ENCODE measurements at places on chromosomes 5 and 9.

- DNase-seq: no peak
These were observed 95.9 kb downstream of the CDH9 start for GRCh38 chr5:26942481-26942880.

GRCh38 chr5:139565411-139566305 is 4.5 kb downstream of the UBE2D2 start:
- DNase-seq: no peak

DNA sequence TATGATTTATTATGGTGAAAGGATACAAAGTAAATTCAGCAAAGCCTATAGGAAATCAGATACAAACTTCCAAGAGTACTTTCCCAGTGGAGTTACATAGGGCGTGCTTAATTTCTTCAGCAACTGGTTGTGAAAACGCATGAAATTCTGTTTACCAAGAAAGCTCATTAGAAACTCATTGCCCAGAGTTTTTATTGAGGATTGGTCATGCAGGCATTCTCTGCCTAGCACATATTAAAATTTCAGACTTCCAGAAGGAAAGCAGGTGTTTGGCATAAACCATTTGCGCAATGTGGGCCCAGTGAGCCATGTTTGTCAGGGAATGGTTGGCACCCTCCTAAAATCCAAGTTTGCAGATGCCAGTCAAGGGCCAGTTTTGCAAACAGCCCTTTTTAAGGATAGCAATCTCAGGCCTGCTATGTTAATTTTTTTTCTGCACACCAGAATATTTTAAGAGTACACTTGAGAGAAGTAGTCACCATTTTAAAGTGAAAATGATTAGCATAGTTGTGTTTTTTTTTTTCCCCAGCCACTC is 311.1 kb upstream of the CHD1 start:
- DNase-seq: no peak

GRCh38 chr5:114561415-114561814 is 199.5 kb downstream of the KCNN2 start:
- DNase-seq: no peak

DNA sequence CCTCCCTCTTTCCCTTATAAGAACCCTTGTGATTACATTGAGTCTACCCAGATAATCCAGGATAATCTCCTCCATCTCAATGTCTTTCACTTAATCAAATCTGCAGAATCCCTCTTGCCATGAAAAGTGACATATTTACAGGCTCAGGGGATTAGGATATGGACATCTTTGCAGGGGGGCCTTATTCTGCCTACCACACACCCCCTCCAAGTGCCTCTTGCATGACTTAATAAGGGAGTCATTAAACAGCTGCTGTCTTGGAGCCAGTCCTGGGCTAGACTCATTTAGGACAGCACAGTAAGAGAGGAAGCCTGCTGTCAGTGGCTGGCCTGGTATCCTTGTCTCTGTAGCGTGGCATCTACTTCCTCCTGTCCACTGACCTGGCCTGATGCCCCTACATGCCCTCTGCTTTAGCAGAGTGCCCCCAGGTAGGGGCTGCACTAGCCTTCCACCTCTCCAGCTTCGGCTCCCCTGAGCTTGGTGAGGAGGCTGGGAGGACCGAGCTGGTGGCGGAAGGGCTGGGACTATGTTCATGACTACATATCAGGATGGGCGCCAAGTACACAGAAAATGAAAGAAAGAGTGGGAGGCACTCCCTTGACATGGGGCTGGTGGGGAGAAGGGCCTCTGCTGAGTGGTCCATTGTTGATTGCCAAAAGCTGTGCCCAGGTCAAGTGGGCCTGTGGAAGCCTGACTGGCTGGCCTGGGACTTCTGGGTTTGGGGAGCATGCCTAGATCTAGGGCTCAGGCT is 17.2 kb downstream of the ENHO start:
- DNase-seq: no peak

DNA sequence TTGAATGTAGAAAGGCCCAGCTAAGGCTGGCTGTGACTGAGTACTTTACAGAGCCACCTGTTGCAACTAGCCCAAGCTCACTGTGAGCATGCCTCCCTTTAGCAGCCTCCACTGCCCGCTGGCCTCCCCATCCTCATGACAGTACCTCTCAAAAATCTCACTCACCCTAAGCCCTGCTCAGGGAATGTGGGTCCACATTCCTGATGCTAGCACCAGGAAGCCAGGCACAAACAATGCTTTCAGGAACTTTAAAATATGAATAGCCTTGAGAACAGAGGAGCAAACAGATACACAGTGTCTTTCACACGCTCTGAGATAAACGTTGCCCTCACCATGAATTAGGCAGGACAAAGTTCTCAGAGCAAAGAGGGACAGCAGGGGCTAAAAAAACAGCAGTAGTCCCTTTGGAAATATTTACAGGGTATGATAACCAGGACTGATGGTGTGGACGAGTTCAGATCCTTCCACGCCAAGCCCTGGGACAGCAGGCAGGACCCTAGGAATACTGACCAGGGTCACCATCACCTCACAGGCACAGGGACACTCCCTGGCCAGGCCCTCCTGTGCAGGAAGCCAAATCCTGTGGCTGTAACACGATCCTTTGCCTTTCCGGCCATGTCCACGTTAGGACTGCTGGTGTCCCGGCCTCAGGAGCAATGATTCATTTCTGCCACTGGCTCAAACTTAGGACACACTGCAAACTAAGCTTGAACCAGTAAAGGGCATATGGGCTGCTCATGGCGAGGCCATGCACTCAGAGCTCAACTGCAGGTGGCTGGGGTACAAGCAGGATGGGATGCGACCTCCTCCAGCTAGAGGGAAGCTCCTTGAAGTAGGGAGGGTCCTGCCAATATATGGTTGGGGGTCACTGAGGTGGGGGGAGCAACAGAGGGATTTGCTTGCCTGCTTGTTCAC is 9.6 kb downstream of the ACSL6 start:
- DNase-seq: no peak

DNA sequence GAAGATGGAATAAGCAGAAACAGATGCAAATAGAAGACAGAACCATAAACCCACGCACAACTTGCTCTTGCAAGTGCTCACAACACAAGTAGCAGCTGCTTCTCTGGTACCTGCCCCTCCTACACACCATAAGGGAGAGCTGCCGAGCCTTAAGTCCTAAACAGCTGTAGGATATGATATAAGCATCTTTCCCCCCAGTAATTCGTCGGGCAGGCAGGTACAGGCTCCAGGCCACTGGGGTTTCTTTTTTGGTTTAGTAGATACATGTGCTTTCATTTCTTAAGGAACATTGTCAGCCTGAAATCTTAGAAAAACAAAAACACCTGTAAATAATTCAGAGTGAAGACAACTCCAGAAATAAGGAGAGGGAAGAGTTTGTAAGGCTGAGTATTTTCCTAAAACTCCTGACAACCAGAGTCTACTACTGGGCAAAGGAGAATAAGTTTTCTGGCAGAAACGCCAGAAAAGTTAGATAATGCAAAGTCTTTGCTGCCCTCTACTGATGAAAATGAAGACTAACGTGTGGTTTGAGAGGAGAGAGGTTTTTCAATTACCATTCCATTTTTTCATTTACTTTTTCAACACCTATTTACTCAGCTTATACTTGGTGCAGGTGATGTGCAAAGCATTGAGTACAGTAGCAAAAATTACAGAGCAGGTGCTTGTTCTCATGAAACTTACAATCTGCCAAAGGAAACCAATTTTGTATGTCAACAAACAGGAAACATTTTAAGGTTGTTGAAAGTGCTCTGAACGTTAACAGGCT is 20.1 kb upstream of the TCERG1 start:
- DNase-seq: no peak

GRCh38 chr5:127216898-127217675 is 73.5 kb upstream of the MEGF10 start:
- no peak for DNase-seq

- DNase-seq: no peak
These were observed 46.6 kb upstream of the GABRP start for GRCh38 chr5:170736966-170737365.

DNA sequence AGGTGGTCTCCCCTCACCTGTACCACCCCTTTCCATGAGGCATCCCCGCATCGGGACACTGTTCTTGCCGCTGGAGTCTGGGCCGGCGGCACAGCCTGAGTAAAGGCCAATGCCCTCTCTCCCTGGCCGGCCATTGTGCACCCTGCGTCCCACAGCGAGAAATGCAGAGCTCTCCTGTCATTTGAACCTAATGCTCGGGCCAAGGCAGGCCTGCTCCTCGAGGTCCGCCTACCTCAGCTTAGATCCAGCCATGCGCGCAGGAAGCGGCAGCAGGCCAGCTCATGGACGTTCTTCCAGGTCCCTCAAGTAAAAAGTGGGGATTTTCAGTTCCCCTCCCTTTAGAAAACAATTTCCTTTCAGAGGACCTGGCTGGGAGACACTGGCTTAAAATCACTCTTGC is 135.0 kb downstream of the HSD17B3 start:
- DNase-seq: no peak

- no peak for DNase-seq
These were observed 29.8 kb downstream of the ANKS6 start for GRCh38 chr9:98766586-98766985.

GRCh38 chr9:32706004-32706724 is 70.7 kb upstream of the TAF1L start:
- no peak for DNase-seq

DNA sequence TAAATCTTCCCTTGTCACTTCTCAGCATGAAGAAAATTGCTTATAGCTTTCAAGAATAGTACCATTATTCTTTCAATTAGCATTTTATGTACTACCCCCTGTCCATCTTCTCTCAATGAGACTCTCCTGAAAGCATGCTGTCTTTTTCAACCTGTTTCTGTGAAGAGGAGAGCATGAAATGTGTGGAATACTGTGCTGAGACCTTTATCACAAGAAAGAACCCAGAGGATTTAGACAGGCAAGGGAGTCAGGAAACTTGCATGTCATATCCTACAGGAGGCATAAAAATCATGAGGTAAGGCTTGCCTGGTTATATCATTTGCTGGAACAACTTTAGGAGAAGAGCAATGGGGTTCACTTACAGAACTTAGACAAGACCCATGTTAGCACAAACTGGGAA is 56.7 kb upstream of the LPAR1 start:
- no peak for DNase-seq

- no peak for DNase-seq
These were observed 65.2 kb downstream of the PPARGC1B start for GRCh38 chr5:149795360-149795759.

GRCh38 chr5:150167908-150168307 is 1.3 kb downstream of the CDX1 start:
- DNase-seq: no peak

- no peak for DNase-seq
These were observed 10.4 kb downstream of the SNX2 start for GRCh38 chr5:122785294-122785693.

DNA sequence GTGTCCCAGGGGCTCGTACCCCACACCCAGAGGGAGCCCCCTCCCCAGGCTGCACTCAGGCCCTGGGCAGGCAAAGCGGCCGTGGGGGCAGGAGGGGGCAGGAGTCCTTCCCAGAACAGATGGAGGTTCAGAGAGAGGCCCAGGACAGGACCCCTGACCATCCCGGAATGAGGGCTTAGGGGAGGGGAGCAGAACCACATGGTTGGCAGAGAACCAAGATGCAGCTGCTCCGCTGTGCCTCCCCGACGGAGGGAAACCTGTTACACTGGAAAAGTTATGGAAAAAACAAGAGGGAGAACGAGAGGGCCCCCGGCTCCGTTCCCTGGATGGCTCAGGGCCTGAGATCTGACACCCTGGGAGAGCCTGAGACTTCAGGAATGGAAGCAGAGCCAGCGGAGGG is 22.7 kb downstream of the SLC12A7 start:
- DNase-seq: no peak

DNA sequence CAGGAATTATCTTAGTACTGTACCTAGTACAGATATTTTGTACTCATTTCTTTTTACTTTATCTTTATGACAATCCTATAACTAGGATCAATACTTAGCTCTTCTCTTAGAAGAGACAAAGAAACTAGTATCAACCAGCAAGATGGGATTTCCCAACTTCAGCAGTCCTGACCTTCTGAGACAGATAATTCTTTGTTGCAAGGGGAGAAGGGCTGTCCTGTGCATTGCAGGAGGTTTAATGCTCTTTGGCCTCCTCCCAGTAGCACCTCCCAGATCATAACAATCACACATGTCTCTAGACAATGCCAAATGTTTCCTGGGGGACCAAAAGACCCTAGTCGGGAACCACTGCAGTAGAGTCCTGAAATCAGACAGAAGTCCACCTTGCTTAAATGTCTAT is 424.3 kb upstream of the DMAC1 start:
- no peak for DNase-seq

- DNase-seq: no peak
These were observed 160.2 kb upstream of the TBCA start for GRCh38 chr5:77936365-77936693.

GRCh38 chr5:179422908-179423481 is 77.7 kb upstream of the ADAMTS2 start:
- no peak for DNase-seq

GRCh38 chr9:126615245-126615790 is 1.6 kb downstream of the LMX1B start:
- DNase-seq: no peak
